ENCODE measurements at places on chromosomes 16 and 17.

GRCh38 chr16:69234460-69234859 is 47.5 kb downstream of the SNTB2 start:
- DNase-seq: no peak

DNA sequence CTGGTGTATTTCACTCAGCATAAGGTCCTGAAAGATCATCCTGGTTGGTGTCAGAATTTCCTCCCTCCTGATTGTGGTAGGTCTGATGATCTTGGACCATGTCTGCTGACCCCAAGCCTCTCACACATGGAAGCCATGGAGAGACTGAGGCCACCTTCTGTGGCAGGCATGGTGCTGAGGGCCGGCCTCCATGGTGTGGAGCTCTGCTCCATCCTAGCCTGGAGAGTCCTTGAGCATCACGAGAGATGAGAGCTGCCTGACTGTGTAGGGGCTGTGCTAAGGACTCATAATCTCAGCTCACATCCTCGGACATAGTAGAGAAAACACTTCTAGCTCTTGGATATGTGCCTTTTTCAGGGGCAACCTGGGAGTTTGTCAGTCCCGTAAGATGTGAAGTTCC is 40.6 kb downstream of the MPRIP start:
- DNase-seq: no peak

DNA sequence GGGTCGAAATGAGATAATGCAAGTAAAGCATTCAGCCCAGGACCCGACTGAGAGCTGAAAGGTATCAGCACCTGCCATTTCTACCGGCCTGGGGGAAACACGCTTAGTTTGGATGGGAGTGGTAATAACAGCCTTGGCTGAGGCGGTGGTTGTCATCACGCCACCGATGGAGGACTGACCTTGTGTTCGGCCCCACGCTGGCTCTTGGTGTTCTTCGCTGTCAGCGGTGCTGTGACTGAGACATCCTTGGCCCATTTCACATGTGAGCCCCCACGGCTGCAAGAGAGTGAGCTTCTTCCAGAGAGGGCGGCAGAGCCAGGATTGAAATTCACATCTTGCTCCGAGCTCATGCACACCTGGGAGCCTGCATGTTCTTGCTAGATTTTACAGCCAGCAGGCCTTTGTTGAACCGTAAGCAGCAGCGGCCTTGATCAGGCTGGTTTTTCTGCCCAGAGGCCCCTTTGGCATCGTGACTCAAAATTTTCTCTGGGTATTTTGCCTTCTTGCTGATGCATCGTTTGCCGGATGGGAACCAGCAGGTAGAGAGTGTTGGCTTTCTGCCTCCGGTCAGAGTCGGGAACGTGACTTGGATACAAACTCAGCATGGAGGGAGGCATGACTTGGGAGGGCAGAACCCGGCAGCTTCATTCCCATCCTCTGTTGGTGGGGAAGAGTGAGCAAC is 341.5 kb downstream of the SNX29 start:
- no peak for DNase-seq

GRCh38 chr17:58351831-58352595 is at the start of gene SUPT4H1:
SUPT4H1 (minus strand) TSS chr17:58352201; CDS start chr17:58352135, 66 bp downstream.
- DNase-seq: peak; percentile 93

- no peak for DNase-seq
Observed at GRCh38 chr17:67116045-67116575, 71.8 kb downstream of the CACNG1 start.

DNA sequence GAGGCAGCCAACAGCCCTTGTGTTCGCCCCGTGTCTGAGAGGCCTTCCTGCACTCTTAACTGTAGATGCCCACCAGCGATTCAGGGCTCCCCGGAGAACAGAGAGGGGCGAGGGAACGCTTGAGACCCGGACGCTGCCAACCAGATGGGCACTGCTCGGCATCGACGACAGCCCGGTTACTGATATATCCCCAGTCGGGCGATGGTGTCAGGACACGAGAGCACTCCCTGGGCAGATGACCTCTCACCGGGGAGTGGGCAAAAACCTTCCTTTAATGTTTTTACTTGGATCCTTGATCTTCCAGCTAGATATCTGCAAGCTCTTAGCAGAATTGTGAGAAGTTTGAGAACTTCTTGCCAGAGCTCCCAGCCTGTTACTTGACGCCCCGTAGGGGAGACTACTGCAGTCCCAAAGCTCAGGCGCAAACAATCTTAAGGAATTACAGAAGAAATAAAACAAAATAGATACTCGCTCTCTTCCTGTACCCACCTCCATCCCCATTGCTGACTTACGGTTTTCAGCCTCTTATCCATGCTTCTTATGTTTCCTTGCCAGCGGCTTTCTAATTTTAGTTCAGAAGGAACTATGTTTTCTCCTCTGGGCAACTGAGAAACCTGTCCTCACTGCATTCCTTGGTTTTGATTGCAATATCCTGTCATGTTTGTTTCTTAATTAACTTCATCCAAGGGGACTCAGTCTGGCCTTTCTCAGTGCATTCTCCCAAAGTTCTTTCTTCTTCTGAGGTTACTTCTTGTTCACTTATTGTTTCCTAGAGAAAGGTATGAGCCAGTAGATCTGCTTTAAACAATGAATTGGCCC is 845 bp downstream of the SP2 start:
- DNase-seq: no peak

GRCh38 chr16:85231959-85232358 is 119.7 kb upstream of the CIBAR2 start:
- DNase-seq: no peak

- no peak for DNase-seq
Observed at GRCh38 chr16:75288181-75288580, 36.8 kb upstream of the BCAR1 start.

GRCh38 chr16:52076332-52076731 is 470.6 kb downstream of the TOX3 start:
- no peak for DNase-seq
